ENCODE measurements at places on chromosomes 2 and 18. TPM values are rescaled to one million over a fixed set of nuclear protein-coding genes. Genes with fewer than 3 reads are reported as not detected.

Gene UNC50
- 47.8 TPM for total RNA-seq

Gene NFATC1
- total RNA-seq: 5.8 TPM

Gene KIF5C
- 0.41 TPM for total RNA-seq

Gene NT5C1B
- not detected for total RNA-seq

Gene ACKR3
- total RNA-seq: 32.3 TPM

Gene DPY30
- 108 TPM for total RNA-seq

Gene ZC3H6
- 0.36 TPM for total RNA-seq

Gene STON1
- not detected for total RNA-seq

Gene IL36B
- 0.13 TPM for total RNA-seq

Gene DLX2
- 0.99 TPM for total RNA-seq

Gene LRRC30
- not detected for total RNA-seq

Gene FSHR
- not detected for total RNA-seq

Gene CD207
- not detected for total RNA-seq

Gene MYCN
- not detected for total RNA-seq

Gene ACYP2
- 8.0 TPM for total RNA-seq

Gene DCTN1
- total RNA-seq: 140 TPM

All from A549 treated with CpdA at 1 μM for 4 hours (cell line).